CD4-positive, alpha-beta T cell treated with Interleukin-21 for 1 hour (primary cell): ENCODE measurements at places on chromosomes 5 and 9.

GRCh38 chr9:127132375-127132774 is 9.9 kb upstream of the ANGPTL2 start:
- no peak for DNase-seq

DNA sequence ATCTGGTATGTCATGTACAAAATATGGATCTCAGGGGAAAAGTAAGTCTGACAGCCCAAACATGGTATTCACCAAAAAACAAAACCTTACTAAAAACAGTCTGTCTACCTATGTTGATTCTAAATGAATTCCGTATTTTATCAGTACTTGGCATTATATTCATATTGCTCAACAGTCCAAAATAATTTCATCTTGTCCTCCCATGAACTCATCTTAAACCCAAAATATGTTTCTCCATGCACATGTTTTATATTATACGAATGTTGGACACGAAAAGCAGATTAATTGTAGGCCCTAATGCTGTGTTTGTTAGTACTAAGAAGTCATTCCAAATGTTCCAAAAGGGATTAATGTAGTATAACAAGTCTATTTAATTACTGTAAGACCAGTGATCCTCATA is 20.1 kb downstream of the NFIB start:
- DNase-seq, result no peak

- DNase-seq, result no peak
Observed at GRCh38 chr5:11962122-11962521, 57.9 kb upstream of the CTNND2 start.

GRCh38 chr5:109388407-109388806 is 21.4 kb downstream of the PJA2 start:
- no peak for DNase-seq

GRCh38 chr5:172881691-172882370 is 47.8 kb downstream of the ERGIC1 start:
- DNase-seq, result peak; percentile 40

GRCh38 chr9:90568667-90569066 is 74.0 kb downstream of the DIRAS2 start:
- no peak for DNase-seq

DNA sequence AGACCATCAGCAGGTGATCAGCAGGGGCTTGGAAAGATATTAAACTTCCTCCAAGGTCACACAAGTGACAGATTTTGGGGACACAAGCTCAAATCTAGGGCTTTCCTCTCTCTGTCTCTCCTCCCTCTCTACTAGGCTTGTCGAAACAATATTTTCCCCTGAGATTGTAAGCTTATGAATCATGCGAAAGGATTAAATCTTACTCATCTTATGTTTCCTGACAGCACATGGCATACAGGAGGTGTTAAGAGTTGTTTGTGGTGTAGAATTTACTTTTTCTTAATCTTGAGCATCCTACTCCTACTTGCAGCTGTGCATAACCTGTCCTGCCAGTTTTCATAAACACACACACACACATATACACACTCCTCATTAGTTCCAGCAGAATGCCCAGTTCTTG is 186.3 kb downstream of the MARCHF11 start:
- no peak for DNase-seq

DNA sequence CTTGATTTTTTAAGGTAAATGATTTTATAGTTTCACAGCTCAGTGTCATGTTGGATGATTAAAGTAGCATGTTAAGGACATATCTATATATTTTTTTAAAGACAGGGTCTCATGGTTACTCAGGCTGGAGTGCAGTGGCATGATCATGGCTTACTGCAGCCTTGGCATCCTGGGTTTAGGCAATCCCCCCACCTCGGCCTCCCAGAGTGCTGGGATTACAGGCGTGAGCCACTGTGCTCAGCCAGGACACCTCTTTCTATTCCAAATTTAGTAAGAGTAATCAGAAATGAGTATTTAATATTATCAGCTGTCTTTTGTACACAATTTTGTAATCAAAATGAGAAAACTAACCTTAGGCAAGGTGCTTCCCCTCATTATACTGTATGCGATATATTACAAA is 38.6 kb upstream of the LRRTM2 start:
- DNase-seq, result no peak

DNA sequence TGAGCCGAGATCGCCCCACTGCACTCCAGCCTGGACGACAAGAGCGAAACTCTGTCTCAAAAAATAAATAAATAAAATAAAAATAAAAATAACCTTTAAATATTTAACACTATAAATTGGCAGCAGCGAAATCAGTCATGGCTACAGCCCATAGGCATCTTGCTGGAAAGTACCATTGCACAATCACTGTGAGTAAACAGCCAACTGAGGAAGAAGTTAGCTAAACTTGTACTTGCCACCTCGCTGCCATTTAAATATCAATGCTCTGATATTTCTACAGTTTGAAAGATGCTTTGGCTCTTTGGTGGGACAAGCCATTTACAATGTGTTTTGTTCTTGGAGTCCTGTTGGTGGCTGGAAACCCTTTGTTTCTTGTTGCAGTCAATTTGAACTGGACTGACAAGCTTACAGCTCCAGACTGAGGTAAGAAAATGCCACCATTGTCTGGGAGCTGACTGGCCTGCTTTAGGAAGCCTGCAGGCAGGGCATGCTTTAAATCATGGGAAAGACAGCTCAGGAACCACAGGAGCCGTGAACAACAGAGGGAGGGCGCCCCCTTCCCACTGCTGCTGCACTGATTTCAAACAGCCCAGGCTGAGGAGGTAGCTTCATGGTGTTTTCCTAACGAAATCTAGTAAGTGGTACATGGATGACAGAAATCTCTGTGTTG is 322.8 kb upstream of the RFX3 start:
- DNase-seq, result no peak

GRCh38 chr9:124238546-124239140 is 19.1 kb upstream of the NEK6 start:
- peak; percentile 37 for DNase-seq

DNA sequence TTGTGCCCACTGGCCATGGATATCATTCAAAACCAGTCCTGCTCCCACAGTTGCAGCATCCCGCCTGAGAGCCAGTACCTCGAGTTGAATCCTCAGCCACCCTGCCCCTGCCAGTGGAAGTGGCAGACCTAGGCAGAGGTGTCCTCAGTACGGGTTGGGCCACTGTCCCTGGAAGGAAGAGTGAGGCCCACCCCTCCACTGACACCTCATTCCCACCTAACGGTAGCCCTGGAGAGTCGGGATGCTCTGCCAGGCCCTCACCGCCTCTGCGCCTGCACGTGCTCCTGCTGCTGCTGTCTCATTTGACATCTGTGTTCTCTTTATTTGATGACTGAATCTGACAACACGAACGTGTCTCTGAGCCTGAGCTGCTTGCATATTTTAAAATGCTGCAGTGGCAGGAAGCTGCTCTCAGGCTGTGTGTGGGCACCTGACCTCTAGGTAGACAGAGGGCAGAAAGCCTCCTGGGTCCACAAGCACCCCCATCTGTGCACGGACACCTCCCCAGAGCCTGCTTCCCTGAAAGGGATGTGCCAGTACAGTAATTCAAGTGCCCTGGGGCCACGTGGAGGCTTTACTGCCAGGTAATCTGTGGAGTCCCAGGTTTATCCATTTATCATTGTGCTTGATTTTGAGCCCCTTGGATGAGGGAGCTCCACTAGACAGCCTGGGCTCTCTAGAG is 194.7 kb downstream of the CACNA1B start:
- DNase-seq, result no peak

- no peak for DNase-seq
Observed at GRCh38 chr9:129323999-129324553, 146.0 kb upstream of the IER5L start.

GRCh38 chr5:178176791-178177190 is 10.4 kb downstream of the GMCL2 start:
- DNase-seq, result no peak

GRCh38 chr9:110048403-110048975 is 159.5 kb downstream of the C9orf152 start:
- DNase-seq, result peak; percentile 76

- DNase-seq, result no peak
Observed at GRCh38 chr5:107135391-107135790, 535.3 kb downstream of the EFNA5 start.

DNA sequence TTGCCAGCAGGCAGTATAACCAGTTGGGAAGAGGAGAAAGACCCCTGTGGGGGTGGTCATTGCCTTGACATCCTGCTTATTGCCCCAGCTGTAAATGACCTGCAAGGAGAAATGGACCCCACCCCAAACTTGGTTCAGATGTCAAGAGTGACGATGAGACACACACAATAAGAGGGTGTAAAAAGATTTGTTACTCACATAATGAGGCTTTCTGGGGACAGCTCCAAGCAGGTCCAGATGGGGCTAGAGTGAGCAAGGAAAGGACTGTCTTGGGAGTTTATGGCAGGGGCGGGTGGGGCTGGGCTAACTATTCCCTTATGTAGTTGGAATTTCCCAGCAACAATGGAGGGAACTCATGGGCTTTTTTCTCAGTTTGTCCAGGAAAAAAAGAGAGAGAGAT is 24.1 kb downstream of the ZNF484 start:
- DNase-seq, result no peak

GRCh38 chr5:146027751-146028150 is 77.6 kb downstream of the PLAC8L1 start:
- DNase-seq, result no peak

DNA sequence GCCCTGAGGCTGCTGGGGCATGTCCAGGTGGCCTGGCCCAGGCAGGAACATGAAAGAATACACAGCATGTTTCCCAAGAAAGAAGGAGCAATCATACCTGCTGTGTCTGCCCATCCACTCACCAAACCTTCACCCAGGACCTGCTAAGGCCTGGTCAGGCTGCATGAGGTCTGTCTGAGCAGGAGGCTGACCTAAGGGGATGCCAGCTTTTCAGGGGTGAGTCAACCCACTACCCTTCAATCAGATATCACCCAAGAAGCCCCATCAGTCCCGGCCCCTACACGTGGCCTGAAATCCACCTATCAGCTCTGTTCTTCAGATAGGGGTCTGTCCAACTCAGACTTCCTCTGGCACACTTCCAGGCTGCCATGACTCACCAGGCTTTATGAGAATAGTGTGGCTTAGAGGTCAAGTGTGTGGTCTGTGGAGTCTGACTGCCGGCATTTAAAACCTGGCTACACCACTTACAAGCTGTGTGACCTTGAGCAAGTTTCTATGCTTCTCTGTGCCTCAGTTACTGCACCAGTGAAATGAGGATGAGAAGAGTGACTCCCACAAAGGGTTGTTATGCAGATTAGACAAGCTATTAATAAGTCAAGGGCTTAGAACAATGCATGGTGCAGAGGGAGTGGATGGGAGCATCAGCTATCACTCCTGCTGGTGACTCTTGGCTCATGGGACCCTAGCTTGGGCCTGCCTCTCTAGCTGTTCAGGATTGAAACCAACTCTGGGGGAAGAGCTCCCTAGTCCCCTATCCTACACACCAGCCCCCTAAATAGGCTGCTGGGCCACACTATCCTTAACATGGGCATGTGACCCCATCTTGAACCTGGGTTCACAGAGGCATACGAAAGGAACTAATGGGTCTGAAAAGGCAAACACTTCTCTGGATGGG is 130.3 kb downstream of the PAX5 start:
- DNase-seq, result no peak

DNA sequence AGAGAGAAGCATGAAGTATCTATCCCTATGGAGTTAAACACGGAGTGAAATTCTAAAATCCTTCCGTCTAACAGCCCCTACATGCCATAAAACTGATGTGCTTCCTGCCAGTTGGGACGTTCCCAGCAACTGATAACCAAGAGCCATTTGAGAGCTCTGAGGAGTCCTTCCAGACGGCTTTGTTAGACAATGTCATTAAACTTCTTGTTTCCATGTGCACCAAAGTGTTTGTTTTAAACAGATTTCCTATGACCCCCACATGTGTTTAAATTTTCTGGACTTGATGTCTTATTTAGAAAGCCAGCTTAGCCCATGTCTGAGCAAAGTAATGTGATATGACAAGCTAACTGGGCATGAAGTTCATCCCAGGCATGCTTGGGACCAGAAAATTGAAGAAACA is 57.2 kb upstream of the LPAR1 start:
- no peak for DNase-seq

GRCh38 chr5:141149812-141150211 is at the start of gene PCDHB6:
Gene PCDHB6, plus strand, starts transcription at chr5:141150057. Its CDS starts 201 bp downstream, at chr5:141150258.
- DNase-seq, result no peak

DNA sequence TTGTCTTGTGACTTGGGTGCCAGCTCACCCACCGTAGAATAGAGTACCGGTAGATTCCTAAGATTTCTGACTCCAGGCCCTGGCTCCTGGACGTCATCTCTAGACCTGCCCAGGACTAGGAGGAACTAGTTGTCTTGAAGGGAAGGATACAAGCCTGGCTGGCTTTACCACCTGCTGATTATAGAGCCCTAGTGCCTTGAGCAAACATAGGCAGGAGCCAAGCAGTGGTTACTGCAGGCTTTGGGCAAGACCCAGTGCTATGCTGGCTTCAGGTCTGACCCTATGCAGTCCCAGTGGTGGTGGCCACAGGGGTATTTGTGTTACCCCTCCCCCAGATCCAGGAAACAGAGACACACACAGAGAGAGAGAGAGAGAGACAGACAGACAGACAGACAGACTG is 606.2 kb downstream of the PDE4D start:
- no peak for DNase-seq

GRCh38 chr5:121979691-121980090 is 17.9 kb downstream of the SRFBP1 start:
- DNase-seq, result no peak

- no peak for DNase-seq
Observed at GRCh38 chr9:13034694-13035002, 244.8 kb downstream of the MPDZ start.

DNA sequence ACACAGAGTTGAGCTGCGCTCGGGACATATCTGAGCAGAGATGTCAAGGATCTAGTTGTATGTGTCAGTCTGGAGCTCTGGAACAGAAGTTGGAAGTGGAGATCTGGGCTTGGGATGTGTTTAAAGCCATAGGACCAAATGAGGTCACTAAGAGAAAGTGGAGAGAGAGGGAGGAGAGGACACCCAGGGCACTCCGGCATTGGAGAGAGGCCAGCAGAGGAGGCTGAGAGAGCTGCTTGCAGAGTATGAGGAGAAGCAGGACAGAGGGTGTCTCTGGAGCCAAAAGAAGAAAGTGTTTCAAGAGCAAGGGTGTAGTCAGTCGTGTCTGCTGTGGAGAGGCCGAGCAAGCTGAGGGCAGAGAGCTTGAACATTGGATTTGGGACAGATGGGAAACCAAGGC is 34.7 kb downstream of the ARHGEF37 start:
- DNase-seq, result no peak
